Breast epithelium (tissue), 4 donors: ENCODE measurements at places on chromosomes 2 and 18.

DNA sequence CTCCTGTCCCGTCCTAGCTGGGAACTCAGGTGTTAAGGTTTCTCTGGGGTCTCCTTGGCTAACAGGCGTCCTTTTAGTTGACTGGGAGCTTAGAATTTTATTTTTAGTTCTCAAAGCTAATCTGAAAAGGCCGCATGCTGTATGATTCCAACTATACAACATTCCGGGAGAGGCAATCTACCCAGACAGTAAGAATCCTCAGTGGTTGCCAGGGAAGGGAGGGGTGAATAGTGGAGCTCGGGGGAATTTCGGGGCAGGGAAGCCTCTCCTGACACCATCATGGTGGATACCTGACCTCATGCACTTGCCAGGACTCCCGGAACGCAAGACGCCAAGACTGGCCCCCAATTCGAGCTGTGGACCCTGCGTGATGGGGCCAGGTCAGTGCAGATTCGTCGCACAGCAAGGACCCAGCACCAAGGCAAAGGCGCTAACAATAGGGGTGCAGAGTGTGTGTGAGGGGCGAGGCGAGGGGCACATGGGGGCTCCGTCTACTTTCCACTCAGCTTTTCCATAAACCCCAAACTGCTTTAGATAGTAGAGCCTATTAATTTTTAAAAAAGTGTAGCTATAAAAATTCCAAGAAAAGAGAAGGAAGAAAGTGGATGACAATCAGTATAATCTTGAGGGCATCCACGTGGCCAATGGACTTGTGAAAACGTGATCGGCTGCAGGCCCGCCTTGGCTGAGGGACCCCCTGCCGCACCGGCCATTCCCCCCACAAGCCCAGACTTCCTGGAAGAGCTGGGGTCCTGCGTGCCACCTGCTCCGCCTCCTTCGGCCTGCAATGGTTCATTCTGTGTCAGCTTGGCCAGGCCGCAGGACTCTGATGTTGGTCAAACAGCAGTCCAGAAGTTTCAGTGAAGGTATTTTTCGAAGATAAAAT is 17.3 kb downstream of the PDCD1 start:
- no peak for DNase-seq

- no peak for DNase-seq
Measured at GRCh38 chr2:57217013-57217412, 829.6 kb upstream of the VRK2 start.

DNA sequence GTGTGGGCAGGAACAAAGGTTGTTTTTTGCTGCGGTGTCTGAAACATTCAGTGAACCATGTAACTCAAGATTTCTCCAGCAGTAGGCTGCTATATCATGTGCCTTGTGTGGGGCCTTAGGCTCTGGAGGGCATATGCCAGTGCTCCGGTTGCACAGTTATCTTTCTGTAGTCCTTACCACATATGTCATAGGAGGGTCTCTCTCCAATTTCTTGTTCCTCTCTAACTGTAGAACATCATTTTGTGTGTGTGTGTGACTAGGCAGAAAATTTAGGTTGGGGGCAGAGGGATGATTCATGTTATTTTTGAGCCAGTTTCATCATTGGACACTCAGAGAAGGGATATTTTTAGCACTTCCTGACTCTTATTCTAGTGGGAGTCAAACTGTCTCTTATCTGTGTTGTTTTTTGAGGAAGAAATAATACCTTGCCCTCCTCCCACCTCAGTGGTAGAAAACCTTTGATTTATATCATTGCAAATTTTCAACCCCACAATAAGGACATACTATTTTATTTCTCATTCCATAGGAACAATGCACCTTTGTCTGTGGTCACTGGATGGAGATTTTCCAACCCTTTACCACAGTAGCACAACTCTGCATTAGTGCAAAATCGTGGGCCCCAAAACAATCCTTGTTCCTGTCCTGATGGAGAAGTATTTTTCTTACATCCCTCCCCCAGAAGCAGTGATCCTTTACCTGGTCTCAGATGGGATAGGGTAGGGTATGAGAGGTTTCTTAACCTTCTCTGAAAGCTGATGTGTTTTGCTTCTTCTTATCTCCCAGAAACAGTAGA is 113.9 kb downstream of the CCDC74A start:
- no peak for DNase-seq

DNA sequence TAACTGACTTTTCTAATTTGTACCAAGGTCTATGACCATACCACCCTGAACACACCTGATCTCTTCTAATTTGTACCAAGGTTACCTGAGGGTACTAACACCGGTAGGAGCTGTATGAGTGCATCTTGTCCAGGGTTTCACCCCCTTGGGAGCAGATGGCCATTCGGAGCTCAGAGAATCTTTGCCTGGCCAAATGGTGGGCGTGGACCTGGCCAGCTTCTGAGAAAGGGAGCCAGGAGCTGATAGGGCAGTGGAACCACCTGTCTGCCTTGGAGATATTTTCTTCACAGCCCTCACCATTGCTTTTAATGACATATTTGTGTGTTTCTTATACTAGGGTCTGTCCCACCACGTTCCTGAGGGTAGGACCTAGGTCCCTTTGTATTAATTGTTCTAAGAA is 188.9 kb downstream of the LDLRAD4 start:
- no peak for DNase-seq

DNA sequence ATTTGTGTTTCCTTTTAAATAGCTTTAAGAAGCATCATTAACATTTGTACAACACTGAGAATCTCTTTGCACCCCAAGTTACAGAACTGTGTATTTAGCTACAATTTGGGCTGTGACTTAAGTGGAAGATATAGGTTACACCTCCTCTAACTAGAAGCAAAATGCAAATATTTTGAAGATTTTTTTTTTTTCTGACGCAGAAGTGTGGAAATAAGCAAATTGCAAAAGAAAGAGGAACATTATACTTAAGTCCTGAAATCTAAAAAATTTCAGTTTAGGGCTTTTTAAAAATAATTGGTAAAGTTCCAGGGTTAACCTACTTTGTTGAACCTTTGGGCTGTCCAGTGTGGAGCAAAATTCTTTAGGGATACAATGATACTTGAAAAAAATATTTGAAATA is 41.4 kb upstream of the RBMS1 start:
- no peak for DNase-seq

GRCh38 chr2:45932278-45932975 is 281.0 kb downstream of the PRKCE start:
- DNase-seq = no peak

- no peak for DNase-seq
Measured at GRCh38 chr2:143146815-143147530, 17.8 kb downstream of the ARHGAP15 start.

GRCh38 chr18:13261661-13262357 is 43.2 kb downstream of the LDLRAD4 start:
- DNase-seq = no peak

DNA sequence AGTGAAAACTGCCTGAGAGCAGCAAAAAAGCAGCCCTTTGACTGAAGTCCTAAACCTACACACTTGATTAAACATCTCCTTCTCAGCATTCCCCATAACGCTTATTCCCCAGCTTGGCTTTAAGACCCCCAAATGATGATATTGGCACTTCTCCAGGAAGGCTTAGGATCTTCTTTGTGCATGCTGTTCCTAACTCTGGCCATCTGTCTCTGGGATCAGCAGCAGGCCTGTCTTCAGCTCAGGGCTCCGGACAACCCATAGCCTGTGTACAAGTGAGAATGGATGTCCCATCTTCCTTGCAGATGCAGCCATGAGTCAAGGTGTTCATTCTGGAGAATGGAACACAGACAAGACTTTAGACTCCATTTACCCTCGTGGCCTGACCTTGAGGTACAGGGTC is 81.6 kb upstream of the TMEM17 start:
- no peak for DNase-seq

GRCh38 chr18:40821596-40822243 is 1133.3 kb upstream of the PIK3C3 start:
- DNase-seq = no peak

- no peak for DNase-seq
Measured at GRCh38 chr2:230160112-230160660, 59.6 kb downstream of the SP110 start.

- DNase-seq = no peak
Measured at GRCh38 chr2:43790147-43790546, 16.3 kb downstream of the DYNC2LI1 start.

DNA sequence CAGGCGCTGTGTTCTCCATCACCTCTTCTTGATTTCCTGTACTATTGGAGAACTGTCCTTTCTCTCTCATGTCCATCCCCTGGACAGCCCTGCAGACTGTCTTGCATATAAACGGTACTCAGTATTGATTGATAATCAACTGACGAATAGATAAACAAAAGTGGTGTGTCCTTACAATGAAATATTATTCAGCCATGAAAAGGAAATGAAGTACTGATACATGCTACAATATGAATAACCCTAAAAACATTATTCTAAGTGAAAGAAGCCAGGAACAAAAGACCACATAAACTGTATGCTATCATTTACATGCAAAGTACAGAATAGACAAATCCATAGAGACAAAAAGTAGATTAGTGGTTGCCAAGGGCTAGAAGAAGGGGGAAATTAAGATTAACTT is 77.6 kb downstream of the SDC1 start:
- no peak for DNase-seq

DNA sequence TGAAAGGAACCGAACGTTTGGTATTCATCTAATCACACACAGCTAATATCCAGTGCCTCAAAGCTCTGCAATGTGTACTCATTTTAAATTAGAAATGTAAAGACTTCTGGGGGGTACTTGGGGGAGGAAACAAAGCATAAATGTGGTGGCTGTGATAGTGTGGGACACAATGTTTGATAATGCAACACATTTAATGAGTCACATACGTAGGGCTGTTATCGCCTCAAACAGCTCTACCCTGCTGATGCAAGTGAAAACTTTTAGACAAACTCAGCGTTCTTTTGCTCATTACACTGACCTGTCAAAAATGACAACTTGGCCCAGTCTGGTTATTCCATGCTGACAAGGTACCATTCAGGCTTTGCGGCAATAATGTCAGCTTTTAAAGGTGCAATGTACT is 1227.1 kb upstream of the CELF4 start:
- no peak for DNase-seq

DNA sequence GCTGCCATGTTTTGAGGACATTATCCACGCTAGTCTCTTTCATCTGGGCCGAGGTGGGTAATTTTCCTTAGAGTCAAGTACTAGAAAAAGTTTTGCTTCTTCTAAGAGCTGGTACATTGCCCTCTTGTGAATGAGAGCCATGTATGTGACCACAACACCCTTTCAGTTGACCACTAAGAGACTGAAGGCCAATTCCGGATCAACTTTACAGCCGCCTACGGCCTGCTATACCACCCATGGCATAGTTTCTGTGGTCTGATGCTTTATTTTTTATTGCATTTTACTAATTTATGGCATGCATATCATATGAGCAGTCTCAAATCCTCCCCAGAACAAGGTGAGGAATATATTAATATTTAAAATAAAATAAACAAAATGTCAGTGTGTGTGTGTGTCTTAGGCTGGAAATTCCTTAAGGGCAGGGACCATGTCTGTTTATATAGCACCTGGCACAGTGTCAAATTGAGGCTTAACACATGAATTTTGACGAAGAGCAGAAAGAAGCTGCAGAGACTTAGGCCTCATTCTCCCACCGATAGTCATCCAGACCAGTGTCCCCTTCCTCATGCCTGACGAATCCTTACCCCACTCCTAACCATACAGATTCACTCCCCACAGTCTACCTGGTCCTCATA is 35.4 kb downstream of the PSD4 start:
- DNase-seq = no peak

DNA sequence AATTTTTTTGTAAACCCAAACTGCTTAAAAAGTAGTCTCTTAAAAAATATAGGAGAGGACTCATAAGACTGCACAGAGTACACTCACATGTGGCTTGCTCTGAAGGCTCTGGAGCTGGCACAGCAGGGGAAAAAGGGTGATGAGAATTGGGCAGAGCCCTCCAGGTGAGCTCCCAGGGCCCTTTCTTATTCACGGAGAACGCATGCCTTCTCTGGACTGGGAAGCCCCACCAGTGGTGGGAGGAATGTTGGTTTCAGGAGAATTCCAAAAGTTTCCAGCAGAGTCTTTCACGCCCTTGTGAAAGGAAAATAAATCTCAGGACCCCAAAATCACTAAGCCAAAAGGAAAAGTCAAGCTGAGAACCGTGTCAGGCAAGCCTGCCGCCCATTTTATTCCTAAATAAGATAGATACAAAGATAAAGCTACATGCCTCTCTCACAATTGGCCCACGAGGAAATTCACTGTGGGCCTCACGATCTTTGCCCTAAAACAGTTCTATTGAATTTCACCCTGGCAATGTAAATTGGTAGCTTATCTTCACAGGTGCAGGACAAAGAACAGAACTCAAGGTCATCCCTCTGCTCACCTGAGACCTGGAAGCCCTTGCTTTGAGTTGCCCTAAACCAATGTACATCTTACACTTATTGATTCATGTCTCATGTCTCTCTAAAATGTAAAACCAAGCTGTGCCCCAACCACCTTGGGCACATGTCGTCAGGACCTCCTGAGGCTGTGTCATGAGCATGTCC is 15.5 kb upstream of the MC5R start:
- DNase-seq = no peak

DNA sequence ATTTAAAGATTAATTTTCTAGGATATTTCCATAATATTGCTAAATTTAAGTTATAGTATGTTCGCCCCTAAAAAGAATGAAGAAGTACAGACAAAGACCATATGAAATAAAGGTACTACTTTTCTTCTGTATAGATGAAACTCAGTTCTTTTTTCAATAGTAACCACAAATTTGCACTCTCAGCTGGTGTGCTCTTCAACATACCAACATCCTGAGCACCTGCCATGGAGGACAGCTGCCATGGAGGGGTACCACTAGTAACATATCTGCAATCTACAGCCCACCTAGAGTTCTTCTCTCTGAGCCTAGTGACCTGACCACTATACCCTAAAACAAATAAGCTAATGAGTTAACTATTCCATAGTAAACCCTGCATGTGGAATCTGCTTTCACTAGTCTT is 36.8 kb upstream of the ERCC3 start:
- DNase-seq = no peak

GRCh38 chr18:27808683-27809082 is 368.2 kb downstream of the CDH2 start:
- no peak for DNase-seq

DNA sequence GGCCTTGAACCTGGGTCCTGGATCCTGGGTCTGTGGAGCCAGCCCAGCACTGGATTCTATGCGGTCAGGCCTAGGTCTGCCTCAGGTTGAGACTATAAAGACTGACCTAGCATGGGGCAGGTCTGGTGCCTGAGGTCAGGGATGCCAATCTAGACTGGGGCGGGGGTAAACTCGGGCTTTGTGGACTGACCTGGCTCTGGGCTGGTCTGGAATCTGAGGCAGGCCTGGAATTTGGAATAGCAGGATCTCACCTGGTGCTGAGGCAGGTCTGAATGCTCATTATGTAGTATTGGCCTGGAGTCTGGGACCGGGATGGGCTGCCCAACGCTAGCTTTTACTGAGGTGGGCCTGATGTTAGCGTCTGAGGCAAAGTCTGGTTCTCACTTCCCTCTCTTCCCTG is 256.0 kb downstream of the KIAA1328 start:
- DNase-seq = no peak

DNA sequence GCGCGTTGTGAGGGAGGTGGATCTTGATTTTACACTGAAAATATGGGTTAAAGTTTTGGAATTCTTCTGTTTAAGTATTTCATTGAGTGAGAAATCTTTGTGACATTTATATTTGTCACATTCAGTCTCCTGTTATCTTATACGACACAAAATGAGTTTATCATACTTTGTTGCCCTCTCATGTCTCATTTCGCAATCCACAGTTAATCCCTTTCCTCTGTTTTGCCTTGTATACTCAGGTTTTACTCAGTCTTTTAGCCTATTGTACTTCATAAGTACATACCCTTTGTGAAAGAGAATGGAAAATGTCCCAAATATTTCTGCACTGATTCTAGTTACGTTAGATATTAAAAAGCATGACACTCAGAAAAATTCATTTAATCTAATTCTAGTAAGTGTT is 142.7 kb downstream of the ATP9B start:
- DNase-seq = no peak

GRCh38 chr18:64100116-64100922 is 48.6 kb downstream of the LINC00305 start:
- DNase-seq = no peak
